T1000 (cell line): ENCODE measurements at places on chromosomes 3 and 15.

DNA sequence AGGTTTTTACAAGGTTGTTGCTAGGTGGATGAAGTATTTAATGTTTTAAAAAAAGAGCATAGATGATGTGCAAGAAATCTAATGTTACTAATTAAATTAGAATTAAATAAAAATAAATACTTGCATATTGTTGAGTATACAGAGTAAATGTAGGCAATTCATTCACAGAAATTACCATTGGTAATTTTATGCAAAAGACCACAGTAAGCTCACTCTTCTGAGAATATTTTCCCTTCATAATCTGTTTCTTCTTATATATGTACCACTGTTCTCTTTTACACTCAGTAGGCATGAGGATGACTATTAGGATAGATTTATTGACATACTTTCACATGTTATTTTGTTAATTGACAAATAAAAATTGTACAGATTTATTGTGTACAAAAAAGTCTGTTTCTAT, 681.2 kb upstream of the NECTIN3 start:
- no peak for DNase-seq

GRCh38 chr15:74829486-74829885, 3.1 kb downstream of the CPLX3 start:
- no peak for DNase-seq

- no peak for DNase-seq
Measured at GRCh38 chr15:72859017-72859756, 75.6 kb upstream of the ADPGK start.

- DNase-seq, result no peak
Measured at GRCh38 chr3:4817128-4817527, 162.1 kb upstream of the BHLHE40 start.

DNA sequence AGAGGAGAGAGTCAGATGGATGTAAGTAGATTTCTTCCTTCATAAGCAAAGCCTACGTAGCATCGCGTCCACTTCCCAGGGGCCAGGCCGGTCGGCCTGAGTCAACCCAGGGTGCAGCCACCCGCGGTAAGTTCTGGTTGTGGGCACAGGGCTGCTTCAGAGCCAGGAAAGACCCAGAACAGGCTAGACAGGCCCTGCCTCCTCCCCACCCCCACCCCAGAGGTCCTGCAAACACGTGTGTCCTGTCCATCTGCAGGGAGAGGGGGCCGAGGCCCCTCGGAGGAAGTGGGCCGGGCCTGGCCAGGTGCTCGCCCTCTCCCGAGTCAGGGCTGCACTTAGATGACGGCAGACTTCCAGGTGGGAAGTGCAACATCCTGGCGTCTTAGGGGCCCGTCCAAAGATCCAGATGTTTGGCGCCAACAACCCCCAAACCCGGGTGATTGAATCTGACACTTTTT, 100.8 kb upstream of the ALDH1A3 start:
- no peak for DNase-seq

DNA sequence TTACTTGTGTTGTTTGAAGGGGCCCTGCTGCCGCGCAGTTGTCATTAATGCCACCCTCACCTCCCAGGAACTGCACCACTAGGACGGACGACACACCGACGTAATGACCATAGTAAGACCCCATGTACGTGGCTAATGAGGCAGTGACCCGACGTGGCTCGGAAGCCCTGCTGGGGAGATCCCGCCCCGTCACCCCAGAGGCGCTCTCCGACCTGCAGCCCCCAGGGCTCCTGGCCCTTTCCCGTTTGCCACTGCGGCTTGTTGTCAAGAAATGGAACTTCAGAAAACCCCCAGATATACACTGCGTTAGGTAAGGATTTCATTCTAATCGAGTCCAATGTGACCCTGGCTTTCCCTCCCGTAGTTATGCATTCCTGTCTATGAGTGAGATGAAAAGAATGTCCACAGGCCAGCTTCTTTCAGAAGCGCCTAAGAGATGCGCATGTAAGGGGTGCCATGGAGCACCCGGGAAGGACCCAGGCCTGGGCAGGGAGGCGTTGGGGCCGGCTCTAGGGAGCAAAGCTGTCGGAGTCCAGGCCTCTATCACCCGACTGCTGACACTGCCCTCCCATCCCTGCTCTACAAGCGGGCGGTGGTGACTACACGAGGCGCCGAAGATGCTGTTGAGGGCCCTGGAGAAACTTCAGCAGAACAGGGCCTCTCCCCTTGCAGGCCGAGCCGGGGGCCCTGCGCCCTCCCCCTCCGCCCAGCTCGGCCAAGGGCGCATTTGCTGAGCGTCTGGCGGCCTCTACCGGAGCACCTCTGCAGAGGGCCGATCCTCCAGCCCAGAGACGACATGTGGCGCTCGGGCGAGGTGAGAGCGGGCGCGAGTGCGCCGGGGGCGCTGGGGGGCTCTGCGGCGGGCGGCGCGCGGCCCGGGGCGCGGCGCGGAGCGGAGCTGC, at the start of gene GABRA5:
Gene GABRA5 (plus strand): TSS at position 765 of the 902 bp plus-strand sequence. CDS start 2,187 bp downstream, outside the sequence.
- no peak for DNase-seq

GRCh38 chr3:34237946-34238345, 439.5 kb downstream of the PDCD6IP start:
- DNase-seq, result no peak

GRCh38 chr3:37595784-37596180, 265.9 kb upstream of the CTDSPL start:
- no peak for DNase-seq

DNA sequence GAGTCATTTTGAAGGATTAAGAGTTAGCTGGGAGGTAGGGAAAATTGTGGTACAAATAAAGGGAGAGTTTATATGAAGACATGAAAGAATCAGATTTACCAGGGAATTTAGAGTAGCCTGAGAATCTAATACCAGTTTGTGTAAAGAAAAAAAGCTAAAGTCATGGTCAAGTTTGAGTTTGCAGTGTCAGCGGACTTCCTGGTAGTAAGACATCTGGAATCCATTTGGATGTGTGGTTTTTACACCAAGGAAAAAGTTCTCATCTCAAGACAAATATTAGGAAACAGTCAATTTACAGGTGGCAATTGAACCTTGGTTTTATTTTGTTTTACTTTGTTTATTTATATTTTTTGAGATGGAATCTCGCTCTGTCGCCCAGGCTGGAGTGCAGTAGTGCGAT, 1.5 kb upstream of the P2RY12 start:
- DNase-seq, result no peak

GRCh38 chr3:133849346-133849745, 43.7 kb downstream of the SRPRB start:
- DNase-seq, result no peak

DNA sequence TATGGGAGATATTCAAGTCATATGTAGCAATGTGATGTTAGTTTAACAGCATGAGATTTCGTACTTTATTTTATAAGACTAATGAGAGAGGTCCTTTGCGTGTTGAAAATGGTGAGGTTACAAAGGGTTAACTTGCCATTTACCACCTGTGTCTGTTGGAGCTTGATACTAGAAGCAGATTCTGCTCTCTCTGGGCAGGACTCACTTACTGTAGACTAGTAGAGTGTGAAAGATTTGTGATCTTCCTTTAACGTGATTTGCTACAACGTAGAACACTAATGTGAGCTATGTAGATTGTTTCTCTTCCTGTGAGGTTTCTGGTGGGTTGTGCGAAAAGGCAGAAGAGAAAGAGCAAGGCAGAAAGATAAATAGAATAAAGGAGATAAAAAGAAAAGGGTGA, 1.1 kb downstream of the TP63 start:
- no peak for DNase-seq

DNA sequence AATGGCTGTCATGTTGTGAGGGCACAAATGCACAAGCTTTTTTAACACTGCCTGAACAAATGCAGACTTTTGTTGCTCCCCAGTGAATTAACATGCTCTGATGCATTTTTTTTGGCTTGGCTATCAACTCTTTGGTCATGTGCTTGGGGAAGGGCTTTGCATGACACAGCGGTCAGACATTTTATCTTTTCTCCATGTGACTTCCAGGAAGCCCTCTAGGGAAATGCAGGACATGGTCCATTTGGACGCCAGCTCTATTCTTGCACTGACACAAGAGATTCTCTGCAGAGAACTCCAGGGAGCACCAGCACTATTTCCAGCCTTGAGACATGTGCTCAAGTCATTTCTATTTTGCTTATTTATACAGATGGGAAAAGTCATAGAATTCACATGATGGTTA, 46.2 kb downstream of the NEK11 start:
- DNase-seq, result peak; percentile 13

- DNase-seq, result no peak
Measured at GRCh38 chr3:165225604-165226003, 29.4 kb upstream of the SLITRK3 start.

DNA sequence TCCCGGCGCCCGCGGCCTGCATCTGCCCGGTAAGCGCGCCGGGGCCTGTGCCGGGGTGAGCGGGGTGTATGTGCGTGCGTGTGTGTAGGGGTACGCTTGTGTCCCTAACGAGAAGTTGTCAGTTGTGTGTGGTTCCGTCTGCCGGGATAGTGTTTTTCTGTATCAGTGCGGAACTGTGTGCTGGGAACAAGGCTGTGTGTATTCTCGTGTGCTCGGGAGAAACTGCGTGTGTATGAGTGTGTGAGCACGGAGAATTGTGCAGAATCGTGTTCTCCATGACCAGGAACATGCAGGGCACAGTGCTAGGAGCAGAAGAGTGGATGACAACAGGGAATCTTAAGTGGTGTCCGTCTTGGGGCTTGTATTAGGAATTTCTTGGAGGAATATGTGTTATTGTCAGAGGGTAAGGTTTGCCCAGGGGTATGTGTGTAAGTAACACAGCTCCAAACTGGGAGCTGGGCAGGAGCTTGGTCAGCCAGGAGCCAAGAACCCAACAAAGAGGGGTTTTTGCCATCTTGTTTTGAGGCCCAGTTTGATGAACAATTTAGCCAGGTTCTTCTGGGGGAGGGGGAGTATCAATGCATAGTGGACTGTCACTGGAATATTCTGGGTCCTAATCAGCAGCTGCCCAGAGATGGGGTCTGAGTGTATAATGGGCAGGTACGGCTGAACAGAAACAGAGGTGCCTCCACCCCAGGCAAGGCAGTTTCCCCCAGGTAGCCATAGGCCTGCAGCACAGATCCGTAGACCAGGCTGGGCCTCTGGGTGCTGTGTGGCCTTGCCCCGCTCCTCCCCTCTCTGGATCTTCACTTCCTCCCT, 2.1 kb downstream of the ISL2 start:
- DNase-seq, result no peak

DNA sequence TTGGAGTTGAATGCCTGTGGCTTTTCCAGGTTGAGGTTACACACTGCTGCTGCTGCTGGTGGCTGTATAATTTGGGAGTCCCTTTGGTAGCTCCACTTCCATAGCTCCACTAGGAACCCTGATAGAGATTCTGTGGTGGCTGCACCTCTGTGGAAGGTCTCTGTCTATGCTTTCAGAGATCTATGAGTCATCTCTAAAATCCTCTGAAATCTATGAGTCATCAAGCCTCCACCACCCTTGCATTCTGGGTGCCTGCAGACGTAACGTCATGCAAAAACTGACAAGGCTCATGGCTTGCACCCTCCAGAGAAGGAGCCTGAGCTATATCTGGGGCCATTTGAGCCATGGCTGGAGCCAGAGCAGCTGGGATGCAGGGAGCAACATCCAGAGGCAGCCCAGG, 1037.0 kb upstream of the CFAP20DC start:
- peak; percentile 15 for DNase-seq

DNA sequence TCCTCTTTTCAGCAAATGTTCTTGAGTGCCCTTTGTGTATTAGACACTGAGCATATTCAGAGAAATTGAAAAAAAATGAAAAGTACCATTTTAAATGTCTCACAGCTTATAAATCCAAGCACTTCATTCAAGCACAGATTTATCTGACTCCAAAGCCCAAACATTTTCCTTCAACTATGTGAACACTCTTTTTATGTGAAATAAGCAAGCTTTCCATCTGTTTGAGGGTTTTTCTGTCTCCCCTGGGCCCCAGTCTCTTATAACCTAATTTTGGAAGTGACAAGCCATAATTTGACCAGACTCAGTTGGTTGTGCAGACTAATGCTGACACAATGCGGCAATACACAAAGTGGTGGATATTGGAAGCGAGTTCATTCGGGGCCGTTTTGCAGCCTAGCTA, 170.3 kb downstream of the CNTN6 start:
- no peak for DNase-seq
